Central memory CD8-positive, alpha-beta T cell (primary cell): ENCODE measurements at places on chromosomes 3 and 15.
A peak's percentile ranks its signal among the peaks of the same experiment; 100 is the strongest.

DNA sequence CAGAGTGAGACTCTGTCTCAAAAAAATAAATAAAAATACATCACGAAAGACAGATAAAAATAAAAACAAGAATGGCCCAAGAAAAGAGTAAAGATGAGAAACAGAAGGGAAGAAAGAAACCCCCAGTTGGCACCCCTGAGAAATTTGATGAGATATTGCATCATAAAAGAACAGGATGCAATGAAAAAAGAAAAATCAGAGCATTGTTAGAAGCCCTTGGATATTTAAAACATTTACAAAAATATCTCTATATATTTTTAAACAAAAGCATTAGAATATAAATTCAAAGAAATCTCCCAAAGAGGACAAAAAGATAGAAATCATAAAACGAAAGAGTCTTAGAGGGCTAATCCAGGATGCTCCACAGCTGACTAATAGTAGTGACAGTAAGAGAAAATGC lies 18.6 kb upstream of the ZBTB38 start:
- H3K36me3 ChIP-seq, result no peaks in the 10 kb centered on the region
- H3K4me1 ChIP-seq, result no peaks in the 10 kb centered on the region
- no peak for DNase-seq
- H3K4me3 ChIP-seq, result no peak overlapping the region
- H3K27me3 ChIP-seq, result peaks cover 17% of the 10 kb centered on the region
- H3K27ac ChIP-seq, result no peak overlapping the region

DNA sequence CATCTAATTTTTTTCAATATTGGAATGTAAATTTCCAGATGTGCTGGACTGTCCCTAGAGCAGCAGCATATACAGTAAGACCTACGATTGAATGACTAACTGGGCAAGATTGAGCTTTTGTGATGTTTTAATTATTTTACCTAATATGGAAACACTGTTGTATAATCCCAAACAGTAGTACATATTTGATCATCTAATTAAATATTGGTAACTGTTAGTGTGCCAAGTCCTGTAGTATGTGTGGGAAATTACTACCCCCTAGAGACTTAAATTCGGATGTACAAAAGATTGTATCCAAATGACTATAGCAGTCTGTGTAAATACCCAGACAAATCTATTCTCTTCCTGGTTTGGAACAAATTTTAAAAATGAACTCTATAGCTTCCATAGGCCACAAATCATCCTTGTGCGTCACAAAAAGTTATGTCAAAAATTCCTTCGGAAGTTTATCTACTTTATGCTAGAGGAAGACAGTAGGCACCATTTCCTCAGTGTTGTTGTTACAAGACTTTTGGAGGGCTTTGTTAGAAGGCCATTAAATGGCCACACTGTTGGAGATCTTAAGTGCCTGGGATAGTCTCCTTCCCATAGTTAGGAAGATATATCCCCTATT lies 41.6 kb downstream of the NKIRAS1 start:
- H3K4me1 ChIP-seq, result peaks cover 23% of the 10 kb centered on the region
- H3K4me3 ChIP-seq, result no peak overlapping the region
- H3K27ac ChIP-seq, result no peak overlapping the region
- H3K27me3 ChIP-seq, result no peaks in the 10 kb centered on the region
- DNase-seq, result no peak
- H3K36me3 ChIP-seq, result peaks cover 2% of the 10 kb centered on the region

GRCh38 chr15:98177966-98178592 lies 217.6 kb downstream of the ARRDC4 start:
- DNase-seq, result no peak
- no peak overlapping the region for H3K4me3 ChIP-seq
- H3K27ac ChIP-seq, result no peak overlapping the region
- no peaks in the 10 kb centered on the region for H3K27me3 ChIP-seq
- H3K4me1 ChIP-seq, result no peaks in the 10 kb centered on the region

DNA sequence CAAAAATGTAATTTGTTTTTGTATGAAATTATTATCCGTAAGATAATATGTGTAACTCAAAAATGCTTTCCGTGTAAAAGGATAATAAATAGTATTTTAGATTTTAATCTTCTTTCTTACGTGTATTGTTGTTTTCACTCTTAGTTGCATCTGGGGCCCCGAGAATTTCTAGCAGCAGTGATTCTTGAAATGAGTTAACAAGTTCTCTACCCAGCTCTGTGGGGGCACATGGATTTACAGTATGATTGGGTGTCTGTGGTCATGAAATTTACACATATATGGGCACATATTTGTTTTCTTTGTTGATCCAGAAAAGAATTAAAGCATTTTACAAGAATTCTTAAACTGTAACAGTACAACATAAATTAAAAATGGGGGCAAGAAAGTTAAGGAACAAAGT lies 145.9 kb upstream of the LRRFIP2 start:
- peaks cover 38% of the 10 kb centered on the region for H3K4me1 ChIP-seq
- H3K36me3 ChIP-seq, result peaks cover 55% of the 10 kb centered on the region
- no peaks in the 10 kb centered on the region for H3K27me3 ChIP-seq
- peak overlapping the region; percentile 25 for H3K27ac ChIP-seq

DNA sequence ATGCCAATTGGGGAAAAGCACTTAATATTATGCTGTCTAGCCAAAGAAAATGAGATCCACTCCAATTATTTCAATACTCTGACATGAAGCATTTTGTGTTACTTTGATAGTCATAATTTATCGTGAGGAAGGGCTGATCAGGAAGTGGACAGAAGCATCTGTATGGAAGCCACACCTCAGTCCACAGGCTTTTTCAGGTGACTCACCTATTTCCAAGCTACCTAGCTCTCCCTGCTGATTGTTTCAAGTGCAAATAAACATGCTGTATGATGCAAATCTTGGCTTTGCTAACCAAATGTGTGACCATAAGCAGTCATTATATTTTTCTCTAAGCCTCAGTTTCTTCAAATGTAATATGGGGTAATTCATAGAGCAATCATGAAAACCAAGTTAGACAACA lies 30.8 kb upstream of the CPB1 start:
- no peak overlapping the region for H3K27ac ChIP-seq
- H3K27me3 ChIP-seq, result peaks cover 15% of the 10 kb centered on the region
- H3K4me3 ChIP-seq, result no peak overlapping the region
- no peaks in the 10 kb centered on the region for H3K36me3 ChIP-seq

GRCh38 chr3:170414202-170414663 lies 4.4 kb upstream of the CLDN11 start:
- DNase-seq, result no peak
- peaks cover 42% of the 10 kb centered on the region for H3K27me3 ChIP-seq
- H3K4me1 ChIP-seq, result peaks cover 5% of the 10 kb centered on the region

GRCh38 chr15:66292571-66293418 lies 573 bp upstream of the DIS3L start:
- H3K27me3 ChIP-seq, result no peaks in the 10 kb centered on the region
- peak overlapping the region; percentile 89 for H3K4me3 ChIP-seq
- H3K4me1 ChIP-seq, result peaks cover 36% of the 10 kb centered on the region
- H3K27ac ChIP-seq, result peak overlapping the region; percentile 98
- DNase-seq, result no peak
- peaks cover 13% of the 10 kb centered on the region for H3K36me3 ChIP-seq

GRCh38 chr3:124985349-124985748 lies 50.8 kb upstream of the MUC13 start:
- no peak overlapping the region for H3K27ac ChIP-seq
- no peak overlapping the region for H3K4me3 ChIP-seq
- H3K4me1 ChIP-seq, result no peaks in the 10 kb centered on the region
- no peak for DNase-seq
- peaks cover 20% of the 10 kb centered on the region for H3K36me3 ChIP-seq

GRCh38 chr3:61522060-61522459 lies 39.3 kb upstream of the PTPRG start:
- no peak overlapping the region for H3K4me3 ChIP-seq
- DNase-seq, result no peak
- no peaks in the 10 kb centered on the region for H3K36me3 ChIP-seq
- H3K27me3 ChIP-seq, result no peaks in the 10 kb centered on the region
- H3K27ac ChIP-seq, result no peak overlapping the region

- H3K27me3 ChIP-seq, result peaks cover 66% of the 10 kb centered on the region
- no peak for DNase-seq
- peaks cover 2% of the 10 kb centered on the region for H3K36me3 ChIP-seq
Measured at GRCh38 chr3:10619989-10620832, 114.8 kb upstream of the ATP2B2 start.

- peak overlapping the region; percentile 94 for H3K27ac ChIP-seq
- no peaks in the 10 kb centered on the region for H3K27me3 ChIP-seq
- H3K4me1 ChIP-seq, result peaks cover 34% of the 10 kb centered on the region
- peak overlapping the region; percentile 42 for H3K4me3 ChIP-seq
Measured at GRCh38 chr15:72740219-72740618, 43.3 kb downstream of the ADPGK start.

DNA sequence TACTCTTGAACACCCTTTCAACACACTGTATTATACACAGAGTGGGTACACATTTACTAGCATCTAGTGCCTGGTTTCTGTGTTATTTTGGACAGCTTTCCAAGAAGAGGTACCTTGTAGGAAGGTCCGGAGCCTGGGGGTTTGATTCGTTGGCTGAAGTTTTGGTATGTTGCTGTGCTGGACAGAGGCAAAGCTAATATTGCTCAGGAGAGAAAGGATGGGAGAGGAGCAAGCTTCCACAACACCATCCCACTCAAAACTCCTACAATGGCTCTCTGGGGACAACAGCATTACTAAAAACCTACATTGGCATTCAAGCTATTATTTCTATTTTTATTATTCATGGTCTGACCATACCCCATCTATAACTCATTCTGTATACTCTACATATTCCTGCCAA lies 1.1 kb upstream of the LYSMD2 start:
- H3K36me3 ChIP-seq, result peaks cover 18% of the 10 kb centered on the region
- no peaks in the 10 kb centered on the region for H3K27me3 ChIP-seq
- peak overlapping the region; percentile 84 for H3K27ac ChIP-seq

- no peak overlapping the region for H3K27ac ChIP-seq
- peaks cover 3% of the 10 kb centered on the region for H3K36me3 ChIP-seq
Measured at GRCh38 chr3:32973982-32974381, 22.5 kb downstream of the CCR4 start.

GRCh38 chr3:161409069-161409468 lies 37.8 kb upstream of the SPTSSB start:
- no peak overlapping the region for H3K4me3 ChIP-seq
- peaks cover 27% of the 10 kb centered on the region for H3K4me1 ChIP-seq
- H3K36me3 ChIP-seq, result peaks cover 2% of the 10 kb centered on the region

GRCh38 chr15:73897441-73898261 lies 24.3 kb downstream of the TBC1D21 start:
- no peak overlapping the region for H3K4me3 ChIP-seq
- H3K36me3 ChIP-seq, result no peaks in the 10 kb centered on the region
- no peak overlapping the region for H3K27ac ChIP-seq
- H3K27me3 ChIP-seq, result no peaks in the 10 kb centered on the region

GRCh38 chr3:48423883-48424695 lies 5.8 kb downstream of the PLXNB1 start:
- H3K27me3 ChIP-seq, result no peaks in the 10 kb centered on the region
- peak overlapping the region; percentile 6 for H3K27ac ChIP-seq
- no peak for DNase-seq
- peaks cover 2% of the 10 kb centered on the region for H3K36me3 ChIP-seq

GRCh38 chr3:46685446-46685845 lies 8.0 kb downstream of the ALS2CL start:
- H3K4me1 ChIP-seq, result no peaks in the 10 kb centered on the region
- DNase-seq, result no peak

- H3K27ac ChIP-seq, result no peak overlapping the region
- H3K27me3 ChIP-seq, result peaks cover 63% of the 10 kb centered on the region
- H3K36me3 ChIP-seq, result no peaks in the 10 kb centered on the region
Measured at GRCh38 chr3:17949101-17949500, 206.7 kb upstream of the TBC1D5 start.

DNA sequence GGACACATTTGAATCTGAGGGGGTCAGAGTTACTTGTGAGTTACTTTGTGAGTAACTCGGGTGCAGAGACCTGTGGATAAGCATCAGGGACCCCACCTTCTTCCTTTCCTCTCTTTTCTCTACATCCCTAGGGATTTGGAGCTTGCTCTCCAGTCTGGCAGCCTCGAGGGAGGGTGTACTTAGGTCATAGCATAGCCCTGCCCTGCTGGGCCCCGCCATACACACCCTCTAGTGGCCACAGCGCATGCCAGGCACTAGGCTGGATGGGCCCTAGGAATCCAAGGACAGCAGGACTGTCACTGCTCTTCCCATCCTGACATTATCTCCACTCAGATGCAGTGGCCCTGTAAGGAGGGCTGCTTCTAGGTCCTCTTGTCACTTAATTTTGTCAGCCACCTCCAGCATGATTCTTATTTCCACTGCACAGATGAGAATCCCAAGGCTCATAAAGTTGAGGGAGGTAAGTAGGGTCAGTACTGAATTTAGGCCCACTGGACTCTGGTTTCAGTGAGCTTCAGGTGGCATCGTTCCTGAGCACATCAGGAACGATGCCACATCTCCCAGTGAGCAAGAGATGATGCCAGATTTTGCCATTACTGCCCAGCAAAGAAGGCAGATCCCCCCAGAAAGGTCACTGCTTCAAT lies 3.6 kb upstream of the SMAD6 start:
- H3K27ac ChIP-seq, result no peak overlapping the region
- peaks cover 11% of the 10 kb centered on the region for H3K27me3 ChIP-seq
- H3K36me3 ChIP-seq, result peaks cover 2% of the 10 kb centered on the region
- peaks cover 13% of the 10 kb centered on the region for H3K4me1 ChIP-seq
- no peak overlapping the region for H3K4me3 ChIP-seq

GRCh38 chr15:65384895-65385869 lies 7.4 kb upstream of the IGDCC3 start:
- H3K27me3 ChIP-seq, result peaks cover 21% of the 10 kb centered on the region
- H3K4me1 ChIP-seq, result peaks cover 15% of the 10 kb centered on the region
- H3K27ac ChIP-seq, result peak overlapping the region; percentile 55
- peaks cover 1% of the 10 kb centered on the region for H3K36me3 ChIP-seq
- peak; percentile 70 for DNase-seq

DNA sequence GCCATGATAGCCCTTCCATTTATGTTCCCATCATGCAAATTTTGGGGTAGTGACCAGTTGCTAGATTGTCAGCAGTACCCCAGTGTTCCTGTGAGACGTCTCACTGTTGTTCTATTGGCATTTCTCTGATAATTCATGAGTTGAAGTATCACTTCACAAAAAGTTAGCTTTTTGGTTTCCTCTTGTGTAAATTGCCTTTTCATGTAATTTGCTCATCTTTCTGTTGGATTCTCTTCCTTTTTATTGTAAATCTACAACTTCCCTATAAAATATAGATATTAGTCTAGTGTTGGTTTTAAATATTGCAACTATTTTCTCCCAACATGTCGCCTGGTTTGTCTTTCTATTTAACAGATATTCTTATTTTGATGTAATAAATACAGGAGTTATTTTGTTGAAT lies 7.5 kb upstream of the A4GNT start:
- no peak overlapping the region for H3K4me3 ChIP-seq
- DNase-seq, result no peak
- H3K4me1 ChIP-seq, result no peaks in the 10 kb centered on the region
- no peak overlapping the region for H3K27ac ChIP-seq
- H3K36me3 ChIP-seq, result no peaks in the 10 kb centered on the region
- peaks cover 52% of the 10 kb centered on the region for H3K27me3 ChIP-seq

DNA sequence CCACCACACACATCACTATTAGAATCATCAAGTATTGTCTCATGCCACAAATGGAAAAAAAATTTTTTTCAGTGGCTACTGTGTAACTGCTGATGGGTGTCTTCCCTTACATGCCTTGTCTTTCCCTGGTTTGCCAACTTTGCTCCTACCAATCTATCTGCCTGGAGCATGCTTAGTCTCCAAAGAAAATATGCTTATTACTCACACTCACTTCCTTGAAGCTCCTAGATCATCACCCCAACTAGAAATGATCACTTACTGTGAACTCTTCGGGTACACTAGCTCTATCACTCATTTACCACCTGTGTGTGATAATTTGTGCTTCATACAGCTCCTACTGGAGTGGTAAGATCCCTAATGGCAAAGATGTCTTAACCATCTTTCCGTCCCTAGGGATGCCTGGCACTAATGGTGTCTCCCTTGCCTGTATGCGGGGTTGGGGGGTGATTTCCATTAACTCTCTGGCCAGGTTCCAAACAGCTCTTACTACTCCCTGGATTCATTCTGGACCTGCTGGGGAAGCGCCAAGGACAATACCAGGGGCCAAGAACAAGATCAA lies 799 bp downstream of the VPS33B start:
- no peaks in the 10 kb centered on the region for H3K27me3 ChIP-seq
- peaks cover 48% of the 10 kb centered on the region for H3K4me1 ChIP-seq
- H3K27ac ChIP-seq, result peak overlapping the region; percentile 95
- peaks cover 10% of the 10 kb centered on the region for H3K36me3 ChIP-seq
- DNase-seq, result no peak
